CD4-positive, alpha-beta T cell treated with Interleukin-21 for 1 hour (primary cell): ENCODE measurements at places on chromosomes 4 and X.
A peak's percentile ranks its signal among the peaks of the same experiment; 100 is the strongest.

DNA sequence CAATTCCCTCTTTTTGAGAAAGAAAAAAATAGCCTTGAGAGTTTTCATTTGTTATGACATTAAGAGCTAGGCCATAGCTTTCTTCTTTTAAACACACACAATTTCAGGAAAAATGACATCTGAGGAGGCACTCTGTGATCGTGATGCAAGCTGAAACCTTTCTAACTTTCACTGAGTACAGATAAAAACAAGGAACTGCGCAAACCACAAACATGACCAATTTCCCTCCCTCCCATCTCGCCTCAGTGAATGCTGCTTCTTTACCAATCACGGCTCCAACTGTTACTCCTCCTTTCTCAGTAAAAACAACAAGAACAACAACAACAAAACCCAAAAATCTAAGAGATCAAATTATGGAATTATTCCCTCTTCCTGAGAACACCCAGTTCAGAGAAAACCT is 626.8 kb downstream of the TLL1 start:
- no peak for DNase-seq

DNA sequence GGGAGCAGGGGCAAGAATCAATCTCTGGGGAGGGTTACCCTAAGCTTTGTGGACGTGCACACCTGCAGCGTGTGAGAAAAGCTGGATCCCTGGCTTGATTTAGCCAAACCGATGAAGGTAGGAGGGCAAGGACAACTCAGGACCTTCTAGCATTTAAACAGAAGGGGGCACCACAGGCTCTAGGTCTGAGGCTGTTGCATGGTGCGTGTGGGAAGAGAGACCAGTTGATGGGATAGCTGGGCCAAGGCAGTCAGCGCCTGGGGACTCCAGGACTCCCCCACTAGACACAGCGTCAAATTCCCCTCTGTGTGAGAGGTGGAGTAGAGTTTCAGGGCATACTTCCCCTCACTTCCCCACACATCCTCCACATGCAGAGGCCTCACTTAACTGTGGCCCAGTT is 4.3 kb downstream of the GABRQ start:
- no peak for DNase-seq

DNA sequence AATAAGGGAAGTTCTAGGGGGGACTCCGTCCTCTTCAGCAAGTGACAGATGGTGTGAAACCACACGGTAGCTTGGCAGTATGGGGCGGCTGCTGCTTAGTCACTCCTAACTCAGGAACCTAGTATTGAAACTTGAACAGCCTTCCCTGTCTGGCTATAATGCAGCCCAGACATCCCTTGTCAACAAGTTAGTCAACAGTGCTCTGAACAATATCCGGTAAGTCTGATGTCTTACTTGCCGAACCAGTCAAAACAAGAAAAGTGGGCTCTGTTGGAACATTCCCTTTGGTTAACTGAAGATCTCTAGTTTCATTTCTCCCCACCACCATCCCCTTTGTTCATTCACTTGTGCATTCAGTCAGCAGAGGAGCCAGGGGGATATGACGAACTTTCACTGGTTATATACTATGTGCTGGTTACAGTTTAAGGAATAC is 18.7 kb upstream of the CXCL13 start:
- peak; percentile 60 for DNase-seq

- DNase-seq, result no peak
Observed at GRCh38 chrX:20477836-20478524, 211.3 kb upstream of the RPS6KA3 start.

DNA sequence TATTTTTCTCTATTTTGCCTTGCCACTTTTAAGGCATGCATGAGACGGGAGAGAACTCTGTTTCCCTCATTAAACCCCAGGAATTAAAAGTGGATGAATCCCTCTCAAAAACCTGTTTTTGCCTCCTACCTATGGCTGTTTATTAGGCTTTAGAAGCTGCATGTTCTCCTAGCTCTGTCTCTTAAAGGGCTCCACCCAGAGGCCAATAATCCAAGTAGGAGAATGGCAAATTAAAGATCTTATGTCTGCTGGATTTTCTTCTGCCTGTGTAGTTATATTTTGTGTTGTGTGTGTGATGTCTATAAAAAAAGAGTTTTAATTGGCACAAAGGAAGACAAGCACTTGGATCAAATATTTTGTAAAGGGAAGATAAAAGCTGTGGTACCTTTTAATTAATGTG is 32.4 kb downstream of the MAGEC1 start:
- no peak for DNase-seq

DNA sequence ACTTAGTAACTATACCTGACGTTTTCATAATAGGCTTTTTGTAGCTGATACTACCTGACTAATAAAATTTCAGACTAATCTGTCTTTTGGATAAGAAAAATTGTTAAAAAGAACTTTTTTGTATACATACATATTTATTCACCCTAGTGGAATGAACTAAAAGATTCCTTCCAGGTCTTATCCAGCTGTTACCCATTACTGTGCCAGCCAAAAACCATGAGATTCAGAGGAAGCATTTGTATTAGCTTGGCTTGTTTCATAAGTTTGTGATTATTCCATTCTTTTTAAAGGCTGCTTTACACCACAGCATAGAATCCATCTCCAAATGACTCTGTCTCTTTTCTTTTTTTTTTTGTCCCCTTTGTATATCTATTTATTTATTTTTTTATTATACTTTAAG is 149.4 kb downstream of the FAT4 start:
- no peak for DNase-seq

- no peak for DNase-seq
Observed at GRCh38 chr4:61376301-61376700, 176.2 kb downstream of the ADGRL3 start.

- DNase-seq, result no peak
Observed at GRCh38 chr4:117664706-117665444, 369.4 kb upstream of the NDST3 start.

GRCh38 chrX:51148848-51149247 is 183.8 kb upstream of the NUDT10 start:
- no peak for DNase-seq

DNA sequence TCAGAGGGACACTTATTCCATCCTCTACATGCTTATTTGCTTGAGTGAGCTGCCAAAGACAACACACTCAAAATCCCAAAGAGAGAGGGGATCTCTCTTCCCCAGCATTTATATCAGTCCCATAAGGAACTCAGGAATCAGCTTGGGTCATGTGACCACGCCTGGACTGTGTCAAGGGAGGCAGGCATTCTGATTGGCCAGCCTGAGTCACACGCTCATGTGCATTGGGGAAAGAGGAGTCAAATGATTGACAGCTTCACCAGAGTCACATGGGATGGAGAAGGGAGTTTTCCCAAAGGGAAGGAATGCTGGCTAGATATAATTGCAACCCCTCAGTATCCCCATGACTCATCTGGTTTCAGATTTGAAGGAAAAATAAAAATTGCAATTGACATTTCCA is 49.0 kb downstream of the RWDD4 start:
- DNase-seq, result no peak

DNA sequence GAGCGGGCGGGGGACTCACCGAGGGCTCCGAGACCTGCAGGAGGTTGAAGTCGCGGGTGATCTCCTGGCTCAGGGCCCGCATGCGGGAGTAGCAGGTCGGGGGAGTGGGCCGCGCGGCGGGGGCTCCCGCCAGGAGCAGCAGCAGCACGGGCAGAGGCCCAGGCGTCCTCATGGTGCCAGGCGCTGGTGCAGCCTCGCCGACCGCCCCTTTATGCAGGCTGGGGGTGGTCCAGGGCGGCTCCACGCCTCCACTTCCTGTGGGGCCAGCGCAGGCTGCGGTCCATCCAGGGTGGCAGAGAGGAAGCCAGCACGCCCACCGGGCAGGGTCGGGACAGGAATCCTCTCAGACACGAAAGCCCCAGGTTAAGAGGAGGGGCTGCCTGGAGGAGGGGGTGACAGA is at the start of gene CYTL1:
TSS of gene CYTL1 (minus strand) at position 185 of the 400 bp plus-strand sequence. CDS start at position 172, 13 bp downstream.
- no peak for DNase-seq

DNA sequence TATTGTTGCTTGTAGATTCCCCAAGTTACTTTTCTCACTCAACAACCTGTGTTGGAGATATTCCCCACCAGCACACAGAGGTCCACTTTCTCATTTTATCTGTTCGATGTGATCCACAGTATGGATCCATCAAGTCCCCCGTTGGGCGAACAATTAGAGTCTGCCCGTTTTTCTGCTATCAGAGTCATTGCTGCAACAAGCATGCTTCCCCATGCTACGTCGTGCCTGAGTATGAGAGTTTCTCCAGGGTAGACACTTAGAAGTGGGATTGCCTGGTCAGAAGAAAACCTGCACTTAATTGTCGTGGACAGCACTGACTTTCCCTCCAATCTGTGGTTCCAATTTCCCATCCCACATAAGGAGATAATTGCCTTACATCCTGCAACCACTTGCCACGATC is 62.7 kb upstream of the SHOX start:
- DNase-seq, result no peak

DNA sequence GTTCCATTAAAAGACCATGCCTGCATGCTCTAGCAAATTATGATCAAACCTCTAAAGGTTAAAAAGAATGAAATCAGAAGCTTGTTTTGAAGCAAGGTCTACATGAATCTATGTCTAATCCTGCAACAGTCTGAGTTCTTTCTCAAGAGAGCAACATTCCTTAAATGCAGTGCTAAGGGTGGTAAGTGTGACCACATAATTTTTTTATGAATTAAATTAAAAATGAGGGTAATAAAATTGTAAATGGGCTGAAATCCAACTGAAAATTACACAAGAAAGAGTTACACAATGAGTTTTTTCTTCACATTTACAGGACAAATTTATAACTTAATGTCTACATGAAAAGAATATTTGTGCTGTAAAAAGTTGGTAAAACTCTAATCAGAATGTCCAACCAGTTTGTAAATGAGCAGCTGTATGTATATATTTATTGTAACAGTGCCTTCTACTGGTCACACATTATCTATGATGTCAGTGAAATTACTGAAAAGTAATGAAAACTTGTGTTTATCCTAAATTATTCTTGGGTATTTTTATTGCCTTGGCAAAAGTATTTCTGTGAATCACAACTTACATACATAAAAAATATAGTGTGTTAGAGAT is 336.3 kb upstream of the PITX2 start:
- DNase-seq, result no peak

GRCh38 chrX:118884552-118885138 is 61.0 kb downstream of the ZCCHC12 start:
- no peak for DNase-seq

DNA sequence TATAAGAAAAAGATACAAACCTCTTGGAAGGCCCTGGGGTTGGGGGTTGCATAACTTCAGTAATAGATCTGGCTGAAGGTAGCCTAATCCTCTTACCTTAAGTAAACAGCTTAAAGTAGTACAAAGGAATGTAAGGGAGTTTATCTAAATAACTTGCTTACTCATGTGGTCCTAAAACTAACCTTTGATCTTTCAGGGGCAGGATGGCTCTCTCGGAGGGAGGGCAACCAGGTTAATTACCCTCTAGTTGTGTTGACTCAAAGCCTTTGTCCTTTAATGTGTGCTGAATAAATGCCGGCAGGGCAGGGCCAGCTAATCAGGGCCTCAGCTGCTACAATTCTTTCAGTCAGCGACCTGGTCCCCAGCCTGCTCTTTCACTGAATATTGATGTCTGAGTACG is 822.0 kb upstream of the SLIT2 start:
- DNase-seq, result no peak

- no peak for DNase-seq
Observed at GRCh38 chr4:610411-611261, 14.7 kb upstream of the PDE6B start.

- DNase-seq, result peak; percentile 47
Observed at GRCh38 chrX:57282568-57282967, 3.9 kb upstream of the FAAH2 start.

GRCh38 chr4:153651587-153651986 is 32.5 kb upstream of the TLR2 start:
- peak; percentile 51 for DNase-seq

DNA sequence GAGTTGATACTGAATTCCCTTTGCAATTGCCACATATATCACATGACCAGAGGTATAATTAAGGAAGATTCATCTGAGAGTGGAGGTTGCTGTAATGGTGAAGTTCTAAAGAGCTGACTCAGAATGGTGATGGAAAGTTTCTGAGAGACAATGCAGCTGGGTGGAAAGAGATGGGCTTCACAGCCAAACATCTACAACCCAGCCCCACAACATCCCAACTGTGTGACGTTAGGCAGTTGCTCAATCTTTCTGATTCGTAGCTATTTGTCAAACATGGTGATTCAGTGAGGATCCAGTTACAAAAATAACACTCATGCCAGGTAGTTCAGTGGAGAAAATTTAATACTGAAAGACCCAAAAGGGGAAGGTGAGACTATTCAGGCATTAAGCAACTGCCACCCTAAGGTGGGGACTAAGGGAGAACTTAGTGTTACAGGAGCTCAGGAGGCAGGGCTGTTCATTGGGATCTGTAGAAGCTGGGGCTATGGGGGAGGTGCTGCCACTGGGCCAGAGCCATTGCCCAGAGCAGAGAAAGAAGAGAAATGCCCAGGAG is 6.9 kb upstream of the AFF1 start:
- DNase-seq, result no peak

DNA sequence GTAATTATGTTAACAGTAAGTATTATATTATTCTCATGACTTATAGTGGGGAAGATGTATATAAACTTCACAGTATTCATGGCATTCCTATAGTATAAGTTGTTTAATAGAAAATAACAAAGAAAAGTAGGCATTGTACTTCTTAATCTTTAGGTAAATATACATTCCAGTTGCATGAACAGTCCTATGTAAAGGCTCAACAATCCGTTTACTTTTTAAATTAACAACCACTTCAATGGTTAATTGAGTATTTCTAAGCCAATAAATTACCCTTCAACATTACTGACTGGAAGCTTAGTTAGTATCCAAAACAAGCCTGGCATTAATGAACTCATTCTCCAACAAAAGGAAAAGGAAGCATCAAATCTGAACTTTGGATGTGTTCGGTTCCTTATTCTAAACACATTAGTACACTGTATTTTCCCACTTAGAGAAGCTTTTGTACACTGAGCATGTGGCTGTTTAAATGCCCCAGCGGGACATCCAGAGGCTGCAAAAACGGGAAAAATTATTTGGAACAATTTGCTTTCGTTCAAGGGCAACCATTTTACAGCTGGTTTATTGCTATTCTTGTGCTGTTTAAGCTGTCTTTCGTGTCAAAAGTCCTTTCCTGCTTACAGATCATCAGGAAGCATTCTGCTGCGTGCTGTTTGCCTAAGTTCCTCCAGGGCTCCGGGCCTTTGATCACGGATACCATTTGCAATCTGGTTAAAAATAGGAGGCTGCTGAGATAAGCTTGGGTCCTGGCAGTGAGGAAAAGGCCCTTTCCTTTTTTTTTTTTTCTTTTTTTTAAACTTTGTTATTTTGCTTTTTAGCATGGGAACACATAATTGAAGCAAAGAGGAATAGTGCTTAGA is 460.3 kb downstream of the SPRY1 start:
- no peak for DNase-seq

GRCh38 chr4:168881781-168882420 is 128.2 kb downstream of the CBR4 start:
- no peak for DNase-seq

DNA sequence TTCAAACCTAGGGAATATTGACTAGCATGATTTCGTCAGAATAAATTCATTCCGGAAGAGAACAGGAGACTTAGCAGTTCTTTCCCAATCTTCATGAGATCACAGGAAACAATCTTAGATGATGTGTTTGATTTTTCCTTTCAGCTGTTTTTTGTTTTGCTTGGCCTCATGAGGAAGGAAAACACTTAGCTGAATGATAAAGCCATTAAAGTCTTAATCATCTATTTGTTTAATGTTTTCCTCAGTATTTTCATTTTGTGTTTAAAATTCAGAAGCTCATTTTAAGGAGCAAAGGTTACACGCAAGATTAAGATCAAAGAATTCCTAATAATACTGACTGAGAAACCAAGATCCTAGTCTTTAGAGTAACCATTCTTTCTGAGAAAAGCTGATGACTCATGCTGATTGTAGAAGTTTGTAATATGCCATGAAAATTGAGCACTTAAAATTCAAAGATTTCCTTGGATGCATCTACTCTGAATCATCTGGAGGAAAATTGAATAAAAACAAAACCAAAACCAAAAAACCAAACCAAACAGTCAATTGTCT is 15.4 kb upstream of the TBC1D19 start:
- no peak for DNase-seq
